ENCODE measurements at places on chromosomes 1 and 21.

GRCh38 chr1:98044766-98045165 lies 123.9 kb upstream of the DPYD start:
- no peak for DNase-seq

- DNase-seq: no peak
These were observed 46.0 kb downstream of the PKP1 start for GRCh38 chr1:201329286-201329685.

DNA sequence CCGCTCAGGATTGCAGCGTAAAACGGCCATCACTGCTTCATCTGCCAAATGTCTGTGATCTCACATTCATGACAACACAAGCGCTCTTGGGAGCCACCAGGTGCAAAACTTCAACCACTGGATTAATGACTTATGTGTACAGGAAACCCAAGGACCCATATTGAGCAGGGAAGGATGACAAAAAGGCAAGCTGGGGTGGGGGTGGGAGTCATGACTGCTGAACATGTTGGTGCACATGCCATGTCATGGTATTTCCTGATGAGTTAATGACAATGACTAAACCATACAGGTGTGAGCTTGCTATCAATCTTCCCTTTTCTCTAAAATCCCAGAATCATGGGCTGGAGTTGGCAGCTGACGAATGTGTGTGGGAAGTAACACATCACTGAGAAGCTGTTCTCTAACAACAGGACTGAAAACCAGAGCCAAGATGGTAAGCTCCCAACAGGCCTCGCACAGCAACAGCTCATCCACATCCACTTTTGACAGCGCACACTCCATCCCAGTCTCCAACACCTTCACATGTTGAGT lies 3.1 kb upstream of the SH2D5 start:
- no peak for DNase-seq

DNA sequence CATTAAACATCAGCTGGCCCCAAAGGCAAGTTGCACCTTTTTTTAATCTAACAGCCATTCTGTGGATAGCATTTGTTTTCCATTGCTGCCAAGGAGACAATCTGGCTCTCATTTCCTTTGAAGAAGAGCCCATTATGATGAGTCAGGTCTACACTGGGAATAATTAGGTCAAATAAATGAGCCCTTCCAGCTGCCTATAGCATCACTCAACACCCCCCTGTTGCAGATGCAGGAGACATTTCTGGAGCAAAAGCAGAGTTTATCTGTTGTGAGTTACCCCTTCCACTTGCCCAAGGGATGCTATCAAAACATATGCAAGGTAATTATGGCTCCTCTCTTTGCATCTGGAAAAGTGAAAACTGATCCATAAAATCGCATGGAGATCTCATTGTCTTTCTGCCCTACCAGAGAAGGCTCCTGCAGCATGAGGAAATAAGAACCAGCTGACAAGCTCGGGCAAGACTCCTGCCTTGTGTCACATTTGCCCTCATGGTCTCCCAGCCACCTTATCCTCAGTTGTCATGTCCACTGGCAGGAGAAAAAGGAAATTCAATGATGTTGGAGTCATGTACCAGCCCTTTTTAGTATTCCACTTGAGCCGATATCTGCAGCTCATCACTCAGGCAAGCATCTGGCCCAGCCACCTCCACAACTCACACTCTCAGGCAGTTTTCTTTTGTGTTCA lies 135.9 kb downstream of the SLC30A10 start:
- peak; percentile 36 for DNase-seq

DNA sequence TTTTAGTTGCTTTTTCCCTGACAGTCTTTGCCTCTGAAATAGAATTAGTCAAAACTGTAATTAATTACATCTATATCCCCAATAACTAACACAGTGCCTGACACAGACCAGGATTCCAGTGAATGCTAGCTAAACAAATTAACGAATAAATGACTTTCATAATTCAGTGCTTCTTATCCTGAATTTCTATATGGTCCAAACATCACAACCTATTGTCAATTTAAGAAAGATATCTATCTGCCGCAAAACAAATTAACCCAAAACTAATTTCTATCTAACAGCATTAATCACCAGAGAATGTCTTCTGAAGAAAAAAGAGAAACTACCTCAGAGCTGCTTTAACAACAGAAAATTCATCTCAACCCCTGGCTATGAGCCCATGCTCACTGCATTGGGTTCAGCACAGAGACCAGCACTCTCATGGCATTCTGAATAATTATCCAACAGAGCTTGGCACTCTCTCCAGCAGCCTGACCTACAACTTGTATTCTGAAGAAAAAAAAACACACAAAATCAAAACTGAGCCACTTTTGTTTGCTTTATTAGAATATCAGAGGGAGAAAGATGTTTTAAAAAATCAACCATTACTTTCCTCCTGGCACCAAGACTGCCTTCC lies 547.3 kb upstream of the BEND5 start:
- DNase-seq: no peak

DNA sequence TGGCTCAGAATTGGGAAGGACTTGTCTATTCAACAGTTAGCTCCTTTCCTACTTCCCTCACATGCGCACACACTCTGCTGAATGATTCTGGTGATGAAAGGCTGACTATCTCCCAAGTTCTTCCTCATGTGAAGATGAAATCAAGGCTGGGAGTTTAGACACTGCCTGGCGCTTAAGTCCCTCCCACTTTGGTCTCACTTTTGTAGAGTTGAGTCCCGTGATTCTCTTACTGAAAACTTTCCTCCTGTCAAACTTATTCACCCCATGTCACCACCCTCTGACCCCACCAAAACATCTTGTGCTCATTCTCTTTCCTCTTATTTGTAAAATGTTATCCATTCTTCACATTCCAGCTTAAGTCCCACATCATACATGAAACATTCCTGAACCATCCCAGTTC lies 8.4 kb upstream of the MRPS6 start:
- DNase-seq: no peak

GRCh38 chr1:921011-921837 lies 2.5 kb upstream of the SAMD11 start:
- peak; percentile 92 for DNase-seq

DNA sequence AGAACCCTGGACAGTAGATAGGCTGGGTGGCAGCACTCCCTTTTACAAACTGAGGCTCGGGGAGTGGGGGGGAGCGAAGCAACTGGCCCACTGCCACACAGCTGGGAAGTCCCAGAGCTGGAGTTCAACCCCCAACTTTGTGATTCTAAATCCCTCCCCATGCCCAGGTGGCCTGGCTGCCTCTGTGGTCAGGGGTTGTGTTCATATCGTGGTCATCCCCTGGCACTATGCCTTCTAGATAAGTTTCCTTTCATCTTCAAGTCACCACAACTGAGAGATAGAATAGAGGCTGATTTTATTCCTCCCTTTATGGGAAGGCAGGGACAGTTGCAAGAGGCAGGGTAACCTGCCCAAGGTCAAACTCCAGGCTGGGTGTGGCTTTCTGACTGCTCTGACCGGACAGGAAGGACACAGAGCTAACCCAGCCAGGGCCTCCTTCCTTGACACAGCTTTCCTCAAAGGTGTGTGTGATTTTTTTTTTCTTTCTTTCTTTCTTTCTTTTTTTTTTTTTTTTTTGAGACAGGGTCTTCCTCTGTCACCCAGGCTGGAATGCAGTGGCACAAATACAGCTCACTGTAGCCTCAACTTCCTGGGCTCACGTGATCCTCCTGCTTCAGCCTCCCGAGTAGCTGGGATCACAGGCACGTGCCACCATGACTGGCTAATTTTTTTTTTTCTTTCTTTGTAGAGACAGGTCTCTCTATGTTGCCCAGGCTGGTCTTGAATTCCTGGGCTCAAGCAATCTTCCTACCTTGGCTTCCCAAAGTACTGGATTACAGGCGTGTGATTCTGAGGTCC lies 18.4 kb upstream of the TNFRSF1B start:
- no peak for DNase-seq

DNA sequence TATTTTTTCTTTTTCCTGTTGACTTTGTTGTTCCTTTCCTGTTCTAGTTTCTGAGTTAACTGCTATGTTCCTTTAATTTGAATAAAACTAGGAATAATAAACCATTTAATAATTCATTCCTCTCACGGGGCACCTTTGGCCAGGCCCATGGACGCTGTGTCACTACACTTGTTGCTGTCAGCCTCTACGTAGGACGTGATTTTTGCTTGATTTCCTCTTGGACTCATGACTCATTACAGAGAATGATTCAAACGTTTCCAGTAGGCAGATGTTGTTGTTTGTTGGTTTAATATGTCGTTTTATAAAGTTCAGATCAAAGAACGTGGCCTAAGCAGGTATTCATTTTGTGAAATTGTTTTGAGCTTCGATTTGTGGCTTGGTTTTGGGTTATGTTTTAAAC lies 9.1 kb upstream of the SLC19A1 start:
- DNase-seq: no peak

- DNase-seq: no peak
These were observed 39.8 kb downstream of the FAM78B start for GRCh38 chr1:166127003-166127402.

DNA sequence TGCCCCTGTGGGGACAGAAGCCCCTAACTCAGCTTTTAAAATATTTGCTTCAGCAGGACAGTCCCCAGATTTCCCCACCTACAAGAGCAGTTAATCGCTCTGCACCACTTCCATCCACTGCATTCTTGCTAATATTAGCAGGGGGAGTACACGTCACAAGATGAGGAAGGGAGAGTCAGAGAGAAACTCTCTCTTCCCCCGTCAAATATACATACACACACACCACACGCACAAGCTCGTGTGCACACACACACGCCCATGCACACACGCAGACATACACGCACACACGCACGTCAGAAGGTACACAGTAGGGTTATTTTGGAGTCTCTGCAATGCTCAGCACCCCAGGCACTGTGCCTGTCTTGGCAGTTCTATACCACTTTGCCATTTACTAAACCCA lies 2.1 kb downstream of the CLCA1 start:
- no peak for DNase-seq

GRCh38 chr1:55428944-55429931 lies 214.1 kb upstream of the USP24 start:
- DNase-seq: no peak

DNA sequence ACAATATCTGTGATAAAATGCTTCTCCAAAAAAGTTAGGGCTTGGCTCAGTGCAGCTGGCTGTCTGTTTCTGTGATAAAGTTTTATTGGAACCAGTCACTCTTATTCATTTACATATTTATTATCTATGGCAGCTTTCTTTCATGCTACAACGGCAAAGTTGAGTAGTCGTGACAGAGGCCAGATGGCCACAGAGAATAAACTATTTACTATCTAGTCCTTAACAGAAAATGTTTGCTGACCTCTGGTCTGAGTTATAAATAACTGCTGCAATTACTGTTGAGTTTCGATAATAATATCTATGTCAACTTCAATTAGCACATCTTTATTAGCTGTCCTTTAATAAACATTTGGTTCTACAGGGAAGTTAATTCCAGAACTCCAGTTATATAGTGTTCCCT lies 180.2 kb upstream of the RUNX1 start:
- DNase-seq: peak; percentile 38

DNA sequence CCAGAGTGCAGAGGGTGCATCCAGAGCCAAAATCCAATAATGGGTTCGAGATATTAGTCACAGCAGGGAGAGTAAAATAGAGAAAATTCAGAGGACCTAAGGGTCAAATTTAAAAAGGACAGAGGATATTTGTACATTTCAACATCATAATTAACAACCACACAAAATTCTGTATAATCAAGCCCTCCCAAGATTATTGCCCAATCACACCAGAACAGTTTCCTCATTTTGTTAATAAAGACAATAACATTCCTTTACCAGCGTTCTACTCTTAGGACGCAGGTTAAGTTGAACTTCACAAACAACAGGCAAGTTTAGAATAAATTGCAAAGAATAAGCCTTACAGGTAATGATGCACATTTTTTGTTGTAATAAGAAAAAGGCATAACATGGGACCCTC lies 462.8 kb downstream of the PTPRC start:
- DNase-seq: no peak

DNA sequence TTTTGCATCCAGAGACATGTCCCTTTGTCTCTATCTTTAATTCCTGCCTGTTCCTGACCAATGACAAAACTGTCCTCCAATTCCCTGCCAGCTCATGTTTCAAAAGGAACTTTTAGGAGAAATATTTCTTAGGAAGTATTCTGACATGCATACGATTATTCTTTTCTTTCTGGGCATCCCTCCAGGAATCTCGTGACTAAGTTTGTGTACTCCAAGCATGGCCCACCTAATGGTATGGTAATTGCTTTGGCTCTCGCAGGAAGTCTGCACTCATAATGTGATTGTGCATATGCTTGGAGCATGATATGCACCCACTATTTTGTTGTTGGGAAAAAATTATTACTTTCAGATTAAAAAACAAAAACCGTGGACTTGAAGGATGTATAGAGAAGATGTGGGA lies 256.4 kb downstream of the PRDM2 start:
- no peak for DNase-seq

DNA sequence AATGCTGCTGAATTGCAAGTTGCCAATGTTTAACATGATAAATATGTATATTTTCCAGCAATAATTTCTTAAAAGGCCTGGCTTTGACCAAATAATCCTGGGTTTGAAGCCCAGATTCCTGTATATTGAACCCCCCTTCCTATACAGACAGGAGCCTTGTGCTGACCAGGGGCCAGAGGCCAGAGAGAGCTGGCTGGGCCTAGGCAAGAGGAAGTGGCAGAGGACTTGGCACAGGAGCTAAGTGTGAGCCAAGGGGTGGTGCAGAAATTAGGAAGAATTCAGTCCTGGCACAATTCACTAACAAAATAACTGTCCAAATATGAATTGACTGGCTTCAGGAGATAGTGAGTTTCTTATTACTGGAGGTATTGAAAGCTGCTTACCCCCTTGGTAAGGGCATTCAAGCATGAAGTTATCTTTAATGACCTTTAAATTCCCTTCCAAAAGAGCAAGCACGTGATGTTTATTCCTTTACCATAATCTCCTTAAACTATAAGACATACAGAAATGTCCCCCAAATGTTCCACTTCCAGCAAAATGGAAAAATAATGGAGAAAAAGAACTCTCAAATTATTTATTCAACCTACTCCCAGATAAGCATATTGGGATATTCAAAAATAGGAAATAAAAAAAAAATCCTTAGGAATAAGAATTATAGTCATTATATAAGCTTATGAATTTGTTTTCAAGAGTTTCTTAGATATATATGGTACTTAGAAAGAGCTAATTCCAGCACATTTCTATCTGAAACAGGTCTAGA lies 26.6 kb downstream of the NIBAN1 start:
- DNase-seq: no peak

DNA sequence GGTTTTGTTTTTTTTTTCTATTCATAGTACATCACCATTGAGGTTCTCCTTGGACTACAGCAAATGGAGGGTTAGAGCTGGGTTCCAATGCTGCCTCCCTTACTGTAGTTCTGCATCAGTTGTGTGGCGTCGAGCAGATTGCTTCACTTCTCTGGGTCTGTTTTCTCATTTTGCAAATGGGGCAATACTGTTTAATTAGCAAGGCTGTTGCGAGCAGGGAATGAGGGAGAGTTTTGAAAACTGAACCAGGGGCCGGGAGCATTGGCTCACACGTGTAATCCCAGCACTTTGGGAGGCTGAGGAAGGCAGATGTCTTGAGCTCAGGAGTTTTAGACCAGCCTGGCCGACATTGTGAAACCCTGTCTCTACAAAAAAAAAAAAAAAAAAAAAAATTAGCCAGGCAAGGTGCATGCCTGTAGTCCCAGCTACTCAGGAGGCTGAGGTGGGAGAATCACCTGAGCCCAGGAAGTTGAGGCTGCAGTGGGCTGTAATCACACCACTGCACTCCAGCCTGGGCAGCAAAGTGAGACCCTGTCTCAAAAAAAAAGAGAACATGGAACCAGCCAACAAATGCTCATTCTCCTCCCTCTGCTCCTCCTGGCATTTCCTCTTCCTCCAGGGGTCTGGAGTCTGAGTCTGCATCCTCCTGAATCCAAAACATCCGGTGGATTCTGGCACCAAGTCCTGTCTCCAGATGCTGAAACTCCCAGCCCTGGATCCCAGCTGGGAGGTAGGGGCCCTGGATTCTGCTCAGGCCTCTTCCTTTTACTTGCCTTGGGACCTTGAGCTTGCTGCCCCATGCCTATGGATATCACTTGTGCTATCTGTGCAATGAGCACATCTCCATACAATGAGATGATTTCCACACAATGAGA lies 3.7 kb upstream of the PLOD1 start:
- no peak for DNase-seq
